Activated CD4-positive, alpha-beta T cell treated with anti-CD3 and anti-CD28 coated beads, Interleukin-2, amount 10 ng/mL, durations not matched to agents 24 days and 14 days (primary cell): ENCODE measurements at places on chromosomes 11 and 22. TPM values are rescaled to one million over a fixed set of nuclear protein-coding genes. Genes with fewer than 3 reads are reported as not detected.

The TNNI2 gene
- total RNA-seq = not detected in 2 replicates

The MUC5B gene
- not detected in 2 replicates for total RNA-seq

The APOL5 gene
- not detected in 2 replicates for total RNA-seq

The MPZL3 gene
- total RNA-seq = 64.6 and 65.4 TPM in 2 replicates

The CRYAB gene
- not detected in 2 replicates for total RNA-seq

The TBX1 gene
- total RNA-seq = 0.09 TPM in 1 of 2 replicates, not detected in the other

The SLC25A17 gene
- 32.8 and 37.7 TPM in 2 replicates for total RNA-seq

The UCP3 gene
- 2.9 and 3.6 TPM in 2 replicates for total RNA-seq

The C11orf97 gene
- total RNA-seq = not detected in 2 replicates

The ANKRD42 gene
- 4.0 and 4.1 TPM in 2 replicates for total RNA-seq

The CHRNA10 gene
- 2.0 and 2.7 TPM in 2 replicates for total RNA-seq

The OR52I2 gene
- total RNA-seq = not detected in 2 replicates

The USP35 gene
- total RNA-seq = 10.4 and 13.1 TPM in 2 replicates

The DAGLA gene
- 0.09 and 0.14 TPM in 2 replicates for total RNA-seq

The BRSK2 gene
- 0.84 and 0.97 TPM in 2 replicates for total RNA-seq

The C11orf42 gene
- not detected in 2 replicates for total RNA-seq

The FAM180B gene
- 0.19 and 0.28 TPM in 2 replicates for total RNA-seq

The MMP7 gene
- not detected in 2 replicates for total RNA-seq

The SLC25A45 gene
- total RNA-seq = 15.5 and 16.8 TPM in 2 replicates

The RAB39A gene
- total RNA-seq = not detected in 2 replicates

The HMGXB4 gene
- total RNA-seq = 46.9 and 47.7 TPM in 2 replicates

The KRTAP5-7 gene
- not detected in 2 replicates for total RNA-seq

The CTNND1 gene
- total RNA-seq = 4.9 and 6.0 TPM in 2 replicates

The DGCR2 gene
- total RNA-seq = 23.8 and 25.5 TPM in 2 replicates

The OR10D3 gene
- total RNA-seq = not detected in 2 replicates

The ACTN3 gene
- 0.07 TPM in 2 replicates for total RNA-seq

The OTUB1 gene
- 105 and 115 TPM in 2 replicates for total RNA-seq

The LDHA gene
- 1,753 and 1,772 TPM in 2 replicates for total RNA-seq

The C2CD3 gene
- total RNA-seq = 35.1 and 37.4 TPM in 2 replicates

The GSTT2 gene
- 0.42 TPM in 1 of 2 replicates, not detected in the other for total RNA-seq

The H19 gene
- not detected in 2 replicates for total RNA-seq
